Large intestine (tissue), 12 donors: ENCODE measurements at places on chromosomes 11 and 22.

- DNase-seq: no peak
Observed at GRCh38 chr11:70501051-70501901, 102.9 kb downstream of the CTTN start.

GRCh38 chr11:65744026-65744698, 23.6 kb upstream of the RNASEH2C start:
- peak; percentile 17 for DNase-seq

DNA sequence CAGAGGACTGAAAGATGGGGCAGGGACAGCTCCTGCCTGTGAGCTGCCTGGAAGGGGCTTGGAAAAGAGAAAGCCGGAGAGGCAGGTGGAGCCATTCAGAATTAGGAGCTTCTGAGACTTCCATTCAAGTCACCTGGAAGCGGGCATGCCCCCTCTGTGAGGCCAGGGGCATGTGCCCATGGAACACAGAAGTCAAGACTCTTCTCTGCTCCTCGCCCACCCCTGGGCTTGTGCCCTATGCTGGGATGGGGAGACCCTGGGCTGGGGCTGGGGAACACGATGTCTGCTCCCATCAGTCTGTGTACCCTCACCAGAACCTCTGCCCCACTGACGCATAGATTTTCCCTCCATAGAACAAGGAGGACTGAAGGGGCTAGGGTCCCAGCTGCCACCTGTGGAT, 372.0 kb downstream of the SHANK2 start:
- DNase-seq: no peak

DNA sequence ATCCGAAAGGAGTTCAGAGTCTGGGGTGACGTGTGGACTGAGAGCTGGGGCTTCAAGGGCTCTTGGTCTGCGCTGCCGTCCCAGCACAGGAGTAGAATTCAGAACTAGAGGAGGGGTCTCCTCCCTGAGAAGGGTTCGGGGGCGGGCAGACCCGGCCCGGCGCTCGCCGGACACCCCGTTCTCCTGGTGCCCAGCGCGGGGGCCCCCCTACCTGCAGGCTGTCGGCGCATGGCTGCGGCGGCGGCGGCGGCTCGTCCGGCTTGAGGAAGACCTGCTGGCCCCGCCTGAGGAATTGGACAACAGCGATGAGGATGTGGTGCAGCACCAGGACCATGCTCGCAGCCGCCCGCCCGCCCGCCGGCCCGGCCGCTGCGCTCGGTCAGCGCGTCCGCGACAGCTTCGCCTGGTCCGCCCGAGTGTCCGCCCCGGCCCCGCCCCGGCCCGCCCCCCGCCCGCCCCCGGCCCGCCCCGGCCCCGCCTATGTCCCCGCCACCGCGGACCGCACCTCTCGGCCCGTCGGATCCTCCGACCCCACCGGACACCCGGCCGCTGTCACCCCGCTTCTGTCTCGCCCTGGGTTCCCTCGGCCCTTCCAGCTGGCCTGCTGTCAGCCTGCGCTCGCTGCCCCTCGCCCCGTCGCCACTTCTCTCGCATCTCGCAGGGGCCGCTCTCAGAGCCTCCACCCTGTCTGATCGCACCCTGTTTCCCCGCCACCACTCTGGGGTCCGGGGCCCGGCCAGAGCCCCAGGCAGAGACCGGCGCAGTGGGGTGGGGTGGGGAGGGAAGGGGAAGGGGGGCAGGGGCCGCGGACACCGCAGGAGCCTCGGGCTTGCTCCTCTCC, 32.0 kb downstream of the PDE2A start:
- DNase-seq: peak; percentile 48

DNA sequence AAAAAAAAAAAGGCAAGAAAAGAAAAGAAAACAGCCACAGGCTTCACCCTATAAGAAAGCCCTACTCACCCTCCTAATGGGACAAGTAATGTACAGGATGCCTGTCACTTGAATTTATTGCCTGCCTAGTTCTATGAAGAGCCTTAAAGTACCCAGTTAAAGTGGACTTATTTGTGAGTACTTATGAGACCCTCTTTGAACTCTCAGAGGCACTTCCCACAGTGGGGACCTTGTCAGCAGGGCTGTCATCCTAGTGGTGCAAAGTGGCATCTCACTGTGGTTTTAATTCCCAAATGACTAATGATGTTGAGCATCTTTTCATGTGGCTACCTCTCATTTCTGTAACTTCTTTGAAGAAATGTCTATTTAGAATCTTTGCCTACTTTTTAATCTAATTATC, 41.8 kb upstream of the BARX2 start:
- no peak for DNase-seq

DNA sequence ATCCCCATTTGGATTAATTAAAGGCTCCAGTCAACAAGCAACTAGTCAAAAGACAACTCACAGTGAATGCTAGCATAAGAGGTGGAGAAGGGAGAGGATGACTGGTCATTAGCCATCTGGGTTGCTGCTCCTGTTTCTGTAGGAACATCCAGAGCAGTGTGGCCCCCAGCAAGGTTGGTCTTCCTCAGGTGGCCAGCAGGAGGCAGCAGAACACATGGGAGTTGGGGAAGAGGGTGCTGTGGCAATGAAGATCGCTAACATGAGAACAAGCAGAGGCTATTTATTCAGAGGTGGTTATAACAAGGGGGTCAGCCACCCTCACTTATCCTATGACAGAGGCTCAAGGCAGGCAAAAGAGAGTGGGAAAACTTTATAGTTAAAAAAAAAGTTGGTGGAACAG, 21.3 kb downstream of the IZUMO1R start:
- DNase-seq: no peak

- no peak for DNase-seq
Observed at GRCh38 chr11:10390375-10390774, 64.7 kb upstream of the AMPD3 start.

DNA sequence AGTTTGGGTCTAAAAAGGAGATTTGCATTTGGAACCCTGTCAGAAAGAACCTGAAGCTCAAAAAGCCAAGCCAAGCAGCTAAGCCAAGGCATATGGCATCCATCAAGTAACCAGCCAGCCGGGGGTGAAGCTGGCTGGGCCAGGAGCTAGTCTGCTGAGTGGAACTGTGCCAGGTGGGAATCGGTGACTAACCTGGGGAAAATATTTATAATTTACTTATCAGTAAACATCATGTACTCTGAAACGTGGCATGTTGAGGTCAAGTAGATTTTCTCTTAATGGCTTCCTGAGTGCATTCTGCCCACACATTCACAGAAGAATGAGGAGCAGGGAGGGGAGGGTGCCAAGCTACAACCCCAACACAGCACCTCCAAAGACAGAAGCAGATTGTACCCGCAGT, 70.5 kb upstream of the SESN3 start:
- no peak for DNase-seq

DNA sequence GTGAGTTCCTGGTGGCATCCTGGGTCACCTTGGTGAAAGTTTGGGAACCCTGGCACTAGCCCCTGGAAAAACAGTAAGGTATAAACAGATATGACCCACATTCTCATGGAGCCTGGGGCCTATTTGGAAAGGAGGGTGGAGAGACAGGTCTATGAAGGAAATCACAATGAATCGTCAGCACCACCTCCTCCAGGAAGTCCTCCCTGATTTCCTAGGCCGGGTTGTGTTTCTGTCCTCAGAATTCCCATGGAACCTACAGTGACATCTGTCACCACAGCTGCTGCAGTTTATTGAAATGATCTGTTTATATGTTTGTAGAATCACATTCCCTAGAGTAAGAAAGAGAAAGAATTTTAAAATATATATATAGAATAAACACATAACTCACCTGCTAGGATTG, 71.8 kb upstream of the ASPHD2 start:
- no peak for DNase-seq

DNA sequence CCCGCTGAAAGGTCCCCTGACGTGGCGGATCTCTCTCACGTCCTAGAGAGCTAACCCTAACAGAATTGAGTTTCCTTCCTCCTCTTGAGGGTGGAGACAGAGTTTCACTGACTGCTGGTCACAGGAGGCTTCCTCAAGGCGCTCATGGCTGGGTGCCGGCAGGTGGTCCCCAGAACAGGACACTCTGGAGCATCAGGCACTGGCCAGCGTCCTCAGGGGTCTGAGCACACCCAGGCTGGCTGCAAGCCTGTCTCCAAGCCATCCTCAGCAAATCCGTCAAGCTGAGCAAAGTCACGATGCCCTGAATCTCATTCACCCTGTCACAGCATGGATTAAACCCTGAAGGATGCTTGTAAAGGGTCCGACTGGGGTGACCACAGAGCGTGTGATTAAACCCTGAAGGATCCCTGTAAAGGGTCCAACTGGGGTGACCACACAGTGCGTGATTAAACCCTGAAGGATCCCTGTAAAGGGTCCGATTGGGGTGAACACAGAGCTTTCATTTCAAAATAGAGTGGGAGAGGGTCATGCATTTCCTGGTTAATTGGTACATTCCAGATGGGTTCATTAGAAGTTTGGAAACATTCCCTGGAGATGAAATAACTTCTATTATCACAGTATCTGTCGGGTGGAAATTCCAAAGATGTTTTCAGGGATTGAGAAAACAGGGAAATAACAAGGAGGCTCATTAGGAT, 473.0 kb downstream of the BRD1 start:
- DNase-seq: no peak

DNA sequence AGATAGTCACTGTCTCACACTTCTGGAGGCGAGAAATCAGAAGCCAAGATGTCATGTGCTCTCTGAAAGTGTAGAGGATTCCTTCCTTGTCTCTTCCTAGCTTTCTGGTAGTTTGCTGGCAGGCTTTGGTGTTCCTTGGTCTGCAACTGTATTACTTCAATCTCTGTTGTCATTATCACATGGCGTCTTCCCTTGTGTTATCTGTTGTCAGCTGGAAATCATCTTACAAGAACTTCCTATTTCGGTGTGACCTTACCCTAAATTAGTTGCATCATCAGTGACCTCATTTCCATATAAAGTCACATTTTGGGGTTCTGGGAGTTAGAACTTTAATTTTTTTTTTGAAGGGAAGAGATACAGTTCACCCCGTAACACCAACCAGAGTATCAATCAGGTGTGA, 3.3 kb upstream of the LIN7C start:
- DNase-seq: no peak

DNA sequence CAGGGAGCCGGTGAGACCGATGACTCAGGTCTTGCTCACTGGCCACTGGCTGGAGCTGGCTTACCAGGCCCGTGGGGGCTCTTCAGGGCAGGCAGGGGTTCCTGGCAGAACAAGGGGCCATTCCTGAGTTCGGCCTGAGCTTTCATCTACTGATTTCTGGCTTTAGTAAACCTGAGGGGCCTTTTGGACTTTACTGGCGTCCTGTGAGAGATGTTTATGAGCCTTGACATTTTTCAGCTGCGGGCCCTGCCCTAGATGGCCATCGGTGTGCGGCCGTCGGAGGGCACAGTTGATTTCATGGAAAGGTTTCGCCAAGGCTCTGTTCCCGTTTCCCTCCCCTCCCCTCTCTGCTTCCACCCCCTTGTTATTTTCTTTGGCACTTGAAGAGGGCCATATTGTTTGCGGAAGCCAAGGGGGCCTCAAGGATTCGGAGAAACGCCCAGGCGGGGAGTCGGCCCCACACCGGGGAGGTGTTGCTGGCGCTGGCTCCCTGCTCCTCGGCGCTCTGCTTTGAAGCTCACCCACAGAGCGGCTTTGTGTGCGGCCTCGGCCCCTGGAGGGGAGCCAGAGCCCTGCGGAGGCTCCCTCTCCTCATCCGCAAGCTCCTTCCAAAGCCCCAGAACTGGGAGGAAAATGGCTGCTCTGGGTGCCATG, 17.7 kb downstream of the ELF5 start:
- DNase-seq: no peak

DNA sequence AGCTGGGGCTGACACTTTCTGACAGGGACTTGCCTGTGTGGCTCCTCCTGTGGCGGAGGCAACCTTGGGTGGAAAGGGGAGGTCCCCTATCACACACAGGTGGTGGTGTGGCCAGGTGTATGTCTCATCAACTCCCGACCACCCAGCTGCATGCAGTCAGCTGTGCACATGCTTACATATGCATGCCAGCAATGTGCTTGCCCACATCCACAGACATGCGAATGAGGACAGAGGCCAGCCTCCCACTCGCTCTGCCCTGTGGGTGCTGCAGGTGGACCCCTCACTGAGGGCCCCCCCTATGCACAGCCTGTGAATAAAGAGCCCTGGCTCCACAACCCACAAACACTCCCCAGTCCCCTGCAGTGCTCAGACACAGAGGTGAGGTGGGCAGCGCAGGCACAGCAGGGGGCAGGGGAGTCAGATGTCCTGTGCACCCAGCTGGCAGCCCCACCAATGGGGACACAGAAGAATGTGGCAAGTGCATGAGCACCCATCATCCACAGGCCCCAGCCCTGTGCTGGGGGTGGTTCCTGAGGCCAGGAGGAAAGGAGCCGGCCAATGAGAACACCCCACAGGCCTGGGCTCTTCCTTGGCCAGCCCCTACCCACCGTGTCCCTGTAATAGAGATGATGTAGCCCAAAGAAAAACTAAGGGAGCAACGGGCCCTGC, 9.5 kb downstream of the GNB1L start:
- no peak for DNase-seq

DNA sequence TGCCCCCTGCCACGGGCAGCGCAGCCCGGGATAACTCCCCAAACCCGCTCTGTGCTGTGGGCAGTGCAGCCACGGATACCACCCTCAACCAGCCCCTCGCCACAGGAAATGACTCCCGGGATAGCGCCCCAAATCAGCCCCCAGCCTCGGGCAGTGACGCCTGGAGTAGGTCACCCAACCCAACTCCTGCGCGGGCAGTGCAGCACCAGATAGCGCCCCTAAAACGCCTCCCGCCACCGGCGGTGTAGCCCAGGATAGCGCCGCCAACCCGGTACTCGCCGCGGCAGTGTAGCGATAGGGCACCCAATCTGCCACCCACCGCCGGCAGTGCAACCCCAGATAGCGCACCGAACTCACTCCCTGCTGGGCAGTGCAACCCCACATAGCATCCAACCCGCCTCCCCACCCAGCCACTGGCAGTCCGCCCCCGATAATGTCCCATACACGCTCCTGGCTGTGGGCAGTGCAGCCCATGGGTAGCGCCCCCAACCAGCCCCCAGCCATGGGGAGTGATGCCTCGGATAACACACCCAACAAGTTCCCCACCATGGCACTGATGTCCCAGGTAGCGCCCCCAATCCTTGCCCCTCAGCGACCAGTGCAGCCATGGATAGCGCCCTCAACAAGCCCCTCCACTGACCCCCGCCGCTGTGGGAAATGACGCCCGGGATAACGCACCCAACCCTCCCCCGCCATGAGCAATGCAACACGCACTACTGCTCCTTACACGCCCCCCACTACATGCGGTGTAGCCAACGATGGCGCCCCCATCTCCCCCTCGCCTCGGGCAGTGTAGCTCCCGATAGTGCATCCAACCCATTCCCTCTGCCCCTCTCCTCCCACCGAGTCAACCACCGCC, 1.5 kb downstream of the RFPL2 start:
- DNase-seq: peak; percentile 17

DNA sequence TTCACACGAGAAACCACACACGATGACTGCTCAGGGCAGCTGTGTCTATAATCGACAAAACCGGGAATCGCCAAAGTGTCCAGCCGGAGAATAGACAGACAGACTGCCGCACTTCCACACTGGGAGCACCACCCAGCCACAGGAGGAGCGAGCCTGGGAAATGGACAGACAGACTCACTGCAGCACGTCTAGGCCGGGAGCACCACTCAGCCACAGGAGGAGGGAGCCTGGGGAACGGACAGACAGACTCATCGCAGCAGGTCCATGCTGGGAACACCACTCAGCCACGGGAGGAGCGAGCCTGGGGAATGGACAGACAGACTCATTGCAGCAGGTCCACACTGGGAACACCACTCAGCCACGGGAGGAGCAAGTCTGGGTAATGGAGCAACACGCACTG, 137.2 kb downstream of the BRD1 start:
- DNase-seq: no peak
